ENCODE measurements at places on chromosomes 16 and 17.

DNA sequence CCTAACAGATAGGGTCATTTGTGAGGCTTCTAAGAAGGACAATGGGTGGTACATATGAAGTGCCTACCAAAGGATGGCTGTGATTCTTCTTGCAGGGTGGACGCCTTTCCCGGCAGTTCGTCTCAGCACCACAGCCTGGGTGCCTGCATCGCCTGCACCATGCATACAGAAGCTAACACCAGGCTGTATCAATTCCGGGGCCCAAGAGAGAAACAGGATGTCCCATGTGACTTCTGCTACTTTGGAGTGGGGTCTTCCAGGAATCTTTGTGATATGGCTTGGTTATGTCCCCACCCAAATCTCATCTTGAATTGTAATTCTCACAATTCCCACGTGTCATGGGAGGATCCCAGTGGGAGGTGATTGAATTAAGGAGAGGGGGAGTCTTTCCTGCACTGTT, 251.6 kb upstream of the TNRC6C start:
- no peak for DNase-seq

GRCh38 chr17:4591529-4591928, 7.2 kb downstream of the SMTNL2 start:
- no peak for DNase-seq

DNA sequence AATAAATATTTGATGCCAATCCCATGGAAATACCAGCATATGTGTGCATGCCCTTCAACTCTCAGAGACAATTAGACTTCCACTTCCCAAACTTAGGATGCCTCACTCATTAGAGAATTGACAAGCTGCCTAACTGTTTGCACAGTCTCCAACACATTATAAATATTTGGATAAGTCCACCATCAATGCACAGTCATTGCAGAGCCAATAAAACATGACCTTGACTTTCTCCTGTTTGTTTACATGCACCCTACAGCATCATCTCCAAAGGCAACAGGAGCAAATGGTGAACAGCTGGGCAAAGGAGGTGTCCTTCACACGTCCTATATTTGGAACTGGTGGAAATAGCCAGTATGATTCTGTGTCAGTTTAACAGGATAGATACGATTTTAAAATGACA, 804.4 kb upstream of the RBFOX1 start:
- no peak for DNase-seq

DNA sequence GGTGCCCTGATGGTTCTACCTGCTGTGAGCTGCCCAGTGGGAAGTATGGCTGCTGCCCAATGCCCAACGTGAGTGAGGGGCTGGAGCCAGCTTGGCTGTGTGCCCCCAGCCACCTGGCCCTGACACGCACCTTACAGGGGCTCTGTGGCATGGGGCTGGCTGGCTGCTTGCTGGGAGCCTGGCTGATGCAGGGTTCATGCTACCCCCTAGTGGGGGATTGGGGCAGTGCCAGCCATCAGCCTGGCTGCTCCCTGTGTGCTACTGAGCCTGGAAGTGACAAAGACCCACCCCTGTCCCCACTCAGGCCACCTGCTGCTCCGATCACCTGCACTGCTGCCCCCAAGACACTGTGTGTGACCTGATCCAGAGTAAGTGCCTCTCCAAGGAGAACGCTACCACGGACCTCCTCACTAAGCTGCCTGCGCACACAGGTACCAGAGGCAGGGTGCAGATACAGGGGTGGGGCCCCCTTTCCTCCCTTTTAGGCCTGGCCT, 5.7 kb downstream of the GRN start:
- DNase-seq: peak; percentile 72

GRCh38 chr17:17376362-17376761, 73.2 kb downstream of the NT5M start:
- DNase-seq: no peak

DNA sequence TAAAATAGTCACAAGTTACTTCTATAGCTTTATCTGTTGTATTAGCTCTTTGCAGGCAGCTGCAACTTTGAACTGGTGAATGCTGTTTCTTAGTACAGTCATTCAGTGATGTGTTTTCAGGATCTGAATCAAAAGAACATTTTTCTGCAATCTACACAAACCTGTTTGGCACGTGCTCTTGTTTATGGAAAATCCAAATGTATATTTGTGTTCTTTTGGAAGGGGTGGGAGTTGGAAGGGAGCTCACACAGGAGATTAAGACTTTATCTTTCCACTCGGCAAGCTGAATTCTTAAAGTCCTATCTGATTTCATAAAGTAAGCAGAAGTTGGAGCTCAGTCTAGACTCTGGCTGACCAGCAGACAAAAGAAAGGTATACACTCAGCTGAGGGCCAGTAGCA, 300.2 kb downstream of the MAP2K6 start:
- no peak for DNase-seq

DNA sequence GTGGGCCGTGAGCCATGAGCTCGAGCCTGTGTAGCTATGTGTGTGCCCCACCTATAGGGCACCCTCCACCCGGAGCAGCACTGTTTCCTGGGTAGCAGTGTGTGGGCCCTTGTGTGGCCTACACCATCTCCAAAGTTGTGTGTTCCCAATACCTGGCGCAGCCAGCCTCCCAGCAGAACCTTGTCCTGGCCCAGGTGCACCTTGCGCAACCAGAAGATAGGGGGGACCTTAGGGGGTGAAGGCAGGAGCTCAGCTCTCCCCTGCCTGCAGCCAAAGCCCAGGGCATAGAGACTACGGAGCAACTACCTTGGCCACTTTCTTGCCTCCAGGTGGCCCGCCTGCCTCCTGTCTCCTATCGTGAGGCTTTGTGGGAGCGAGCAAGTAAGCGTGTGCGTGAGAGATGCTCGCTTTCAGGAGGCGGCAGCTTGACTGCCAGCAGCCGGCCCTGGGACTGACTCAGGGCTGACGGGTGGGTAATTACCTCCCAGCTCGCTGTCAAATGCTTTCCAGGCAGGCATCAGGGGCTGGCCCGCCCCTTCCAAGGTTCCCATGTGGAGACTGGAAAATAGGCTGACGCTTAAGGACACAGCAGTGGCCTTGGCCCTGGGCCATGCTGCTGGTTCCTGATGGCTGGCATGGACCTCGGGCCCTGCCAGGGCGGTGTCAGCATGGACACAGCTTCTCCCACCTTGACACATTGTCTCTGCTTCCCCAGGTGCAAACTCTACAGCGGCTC, 19.0 kb downstream of the TRAF7 start:
- DNase-seq: no peak

DNA sequence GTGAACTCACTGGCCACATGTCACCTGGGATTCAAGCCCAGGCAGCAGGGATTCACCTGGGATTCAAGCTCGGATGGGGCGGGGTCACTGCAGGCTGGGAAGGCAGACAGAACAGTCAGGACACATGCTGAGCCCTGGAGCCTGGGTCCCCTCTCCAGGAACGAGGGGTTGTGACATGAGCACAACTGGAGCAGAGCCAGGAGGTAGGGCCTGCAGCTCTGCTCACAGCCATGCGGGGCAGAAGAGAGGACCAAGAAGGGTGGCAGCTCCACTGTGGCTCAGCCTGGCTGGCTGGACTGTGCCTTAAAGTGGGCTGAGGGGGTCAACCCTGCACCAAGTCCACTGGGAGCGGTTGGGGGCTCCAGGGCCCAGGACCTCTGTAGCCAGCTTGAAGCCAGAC, 150.1 kb downstream of the RAB11FIP4 start:
- DNase-seq: no peak

DNA sequence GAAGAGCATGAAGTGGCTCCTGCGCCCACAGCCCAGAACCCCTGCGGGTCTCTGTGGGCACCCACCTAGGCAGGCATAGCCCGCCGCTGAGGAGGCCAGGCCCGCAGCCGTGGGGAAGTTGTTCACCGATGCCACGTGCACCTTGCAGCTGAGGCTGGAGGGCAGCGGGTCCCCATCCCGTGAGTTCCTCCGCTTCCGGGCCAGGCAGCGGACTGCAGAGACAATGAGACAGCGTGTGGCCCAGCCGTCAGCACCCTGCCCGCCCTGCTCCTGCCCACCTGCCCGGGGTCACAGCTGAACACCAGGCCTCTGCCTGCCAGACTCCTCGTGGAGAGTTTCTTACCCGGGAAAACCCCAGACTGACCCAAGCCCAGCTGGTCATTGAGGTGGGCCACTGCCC, 5.5 kb downstream of the MVD start:
- no peak for DNase-seq

DNA sequence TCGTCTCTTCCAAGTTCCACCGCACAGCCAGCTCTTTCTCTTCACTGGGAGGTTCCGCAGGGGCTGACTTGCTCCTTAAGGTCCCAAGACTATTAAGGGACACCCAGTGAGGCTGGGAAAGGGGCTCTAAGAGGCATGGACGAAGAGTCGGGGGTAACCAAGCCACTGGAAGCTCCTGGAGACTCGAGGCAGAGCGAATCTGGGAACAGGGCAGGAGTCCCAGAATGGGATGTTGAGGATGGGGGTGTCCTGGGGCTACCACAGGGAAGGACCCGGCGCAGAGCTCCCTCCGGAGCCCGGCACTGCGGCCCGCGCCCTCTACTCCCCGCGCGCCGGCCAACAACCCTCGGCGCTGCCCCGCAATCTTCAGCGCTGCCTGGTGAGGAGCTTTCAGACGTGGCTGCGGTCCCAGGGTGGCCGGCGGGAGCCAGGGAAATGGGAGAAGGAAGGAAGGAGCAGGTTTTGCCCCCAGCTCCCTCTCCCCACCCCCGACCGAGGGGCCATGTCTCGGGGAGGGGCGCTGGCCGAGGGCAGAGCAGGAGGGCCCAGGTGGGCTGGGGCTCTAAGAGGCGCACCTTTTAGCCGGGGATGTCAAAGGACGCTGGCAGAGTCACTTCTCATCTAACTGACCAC, 581 bp downstream of the CHST5 start:
- DNase-seq: no peak

- DNase-seq: no peak
Measured at GRCh38 chr17:74240618-74241205, 27.3 kb downstream of the TTYH2 start.

GRCh38 chr17:9479964-9480363, 95.7 kb downstream of the STX8 start:
- no peak for DNase-seq

- no peak for DNase-seq
Measured at GRCh38 chr16:82738699-82739098, 111.9 kb downstream of the CDH13 start.

DNA sequence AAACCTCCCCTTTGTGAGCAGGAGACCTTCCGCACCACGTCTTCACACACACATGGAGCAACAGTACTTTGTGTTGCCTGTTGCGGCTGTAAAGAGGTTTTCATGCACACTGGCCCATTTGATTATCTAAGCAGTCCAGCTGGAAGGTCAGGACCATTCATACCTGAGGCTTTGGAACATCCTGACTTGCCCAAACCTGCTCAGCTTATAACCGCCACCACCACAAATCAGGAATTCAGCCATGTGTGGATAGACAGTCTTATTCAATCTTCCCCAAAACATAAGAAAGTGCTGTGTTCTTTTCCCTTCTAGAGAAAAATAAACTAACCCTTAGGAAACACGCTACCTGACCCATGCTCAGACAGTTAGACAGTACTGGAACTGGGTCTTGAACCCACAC, 81.6 kb upstream of the XYLT1 start:
- no peak for DNase-seq

- no peak for DNase-seq
Measured at GRCh38 chr17:28130472-28130871, 88.0 kb downstream of the NLK start.

DNA sequence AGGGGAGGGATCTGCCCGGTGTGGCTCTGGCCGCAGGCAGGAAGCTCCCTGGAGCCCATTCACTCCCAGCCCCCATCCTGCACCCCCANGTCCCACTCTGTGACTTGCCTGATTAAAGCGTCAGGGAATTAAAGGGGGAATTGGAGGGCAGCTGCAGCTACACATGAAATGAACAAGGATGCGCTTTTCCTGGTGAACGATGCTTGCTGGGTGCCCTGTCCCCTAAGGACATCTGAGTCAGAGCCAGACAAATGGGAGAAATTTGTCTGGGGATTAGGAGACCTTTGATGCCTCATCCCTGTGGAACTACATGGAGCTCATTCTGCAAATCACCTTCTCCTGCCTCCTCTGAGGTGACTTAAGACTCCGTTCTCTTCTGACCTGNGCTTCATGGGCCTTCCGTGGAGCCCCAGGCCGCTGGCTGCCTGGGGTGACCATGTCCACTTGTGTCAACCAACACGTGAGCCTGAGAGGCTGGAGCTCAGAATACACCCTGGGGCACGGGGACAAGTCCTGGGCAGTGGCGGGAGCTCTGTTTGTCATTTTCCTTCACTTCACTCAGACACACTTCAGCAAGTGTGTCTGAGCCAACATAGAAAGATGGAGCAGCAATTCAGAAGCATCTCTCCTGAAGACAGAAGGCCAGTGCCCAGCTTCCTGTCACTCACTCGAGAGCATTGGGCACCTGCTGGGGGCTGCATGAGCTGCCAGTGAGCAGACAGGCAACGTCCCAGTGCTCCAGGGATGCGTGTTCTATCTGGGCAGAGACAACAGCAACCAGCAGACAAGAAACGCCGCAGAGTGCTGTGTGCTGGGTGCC, 54.1 kb downstream of the METRNL start:
- no peak for DNase-seq

GRCh38 chr17:8698162-8698971, 46.3 kb downstream of the CCDC42 start:
- no peak for DNase-seq

DNA sequence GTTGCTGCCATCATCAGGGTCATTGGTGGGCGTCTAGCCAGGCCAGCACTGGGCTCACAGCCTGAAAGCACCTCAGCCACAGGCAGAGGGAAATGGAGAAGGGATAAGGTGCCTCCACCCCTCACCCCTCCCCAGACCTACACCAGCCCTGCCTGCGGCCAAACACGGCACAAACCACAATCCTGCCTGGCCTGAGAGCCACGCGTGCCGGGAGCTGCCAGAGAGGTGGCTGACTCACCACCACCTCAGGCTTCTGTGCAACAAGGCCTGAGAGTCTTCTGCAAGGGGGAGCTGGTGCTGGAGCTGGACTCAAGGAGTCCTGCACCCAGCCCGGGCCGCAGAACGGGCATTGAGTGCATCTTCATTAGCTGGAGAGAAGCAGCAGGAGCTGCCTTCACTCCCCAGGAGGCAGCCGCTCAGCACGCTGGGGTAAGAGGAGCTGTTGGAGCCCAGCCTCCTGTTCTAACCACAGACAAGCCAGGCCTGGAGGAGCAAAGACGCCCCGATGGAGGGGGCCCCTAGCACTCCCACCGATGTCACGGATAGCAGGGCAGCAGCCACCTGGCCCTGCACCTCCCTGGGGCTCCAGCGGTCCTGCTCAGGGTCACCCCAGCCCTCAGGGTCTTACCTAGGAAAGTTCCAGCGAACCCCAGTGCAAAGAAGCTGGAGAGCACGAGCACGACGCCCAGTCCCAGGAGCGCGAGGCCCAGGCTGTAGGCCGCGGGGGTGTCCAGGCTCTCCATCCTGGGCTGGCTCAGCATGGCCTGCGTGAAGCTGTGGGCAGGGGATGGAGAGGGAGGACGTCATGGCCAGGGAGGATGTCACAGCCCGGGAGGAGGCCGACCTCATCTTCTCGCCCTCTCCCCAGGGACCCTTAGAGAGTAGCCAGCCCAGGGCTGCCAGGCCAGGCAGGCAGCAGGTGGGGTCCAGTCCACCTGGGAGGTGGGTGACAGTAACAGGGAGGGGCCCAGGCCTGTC, 16.0 kb upstream of the RASD1 start:
- DNase-seq: no peak

GRCh38 chr17:61806936-61807335, 56.4 kb downstream of the BRIP1 start:
- no peak for DNase-seq
